Fibroblast of lung (primary cell): ENCODE measurements at places on chromosomes 13 and 19. TPM values are rescaled to one million over a fixed set of nuclear protein-coding genes. Genes with fewer than 3 reads are reported as not detected.

The MEF2B gene
- under 0.01 and 0.33 TPM in 2 replicates for total RNA-seq

The KIR2DL4 gene
- total RNA-seq: not detected in 2 replicates

The TMEM161A gene
- total RNA-seq: 21.1 and 23.8 TPM in 2 replicates

The HOMER3 gene
- 60.1 and 70.2 TPM in 2 replicates for total RNA-seq

The SWSAP1 gene
- total RNA-seq: 0.50 and 0.51 TPM in 2 replicates

The ATP7B gene
- total RNA-seq: 2.6 and 3.3 TPM in 2 replicates

The ICAM4 gene
- 1.8 and 4.1 TPM in 2 replicates for total RNA-seq

The ICAM5 gene
- total RNA-seq: 1.8 and 2.5 TPM in 2 replicates

The C1QTNF9 gene
- under 0.01 TPM in 1 of 2 replicates, not detected in the other for total RNA-seq

DNA sequence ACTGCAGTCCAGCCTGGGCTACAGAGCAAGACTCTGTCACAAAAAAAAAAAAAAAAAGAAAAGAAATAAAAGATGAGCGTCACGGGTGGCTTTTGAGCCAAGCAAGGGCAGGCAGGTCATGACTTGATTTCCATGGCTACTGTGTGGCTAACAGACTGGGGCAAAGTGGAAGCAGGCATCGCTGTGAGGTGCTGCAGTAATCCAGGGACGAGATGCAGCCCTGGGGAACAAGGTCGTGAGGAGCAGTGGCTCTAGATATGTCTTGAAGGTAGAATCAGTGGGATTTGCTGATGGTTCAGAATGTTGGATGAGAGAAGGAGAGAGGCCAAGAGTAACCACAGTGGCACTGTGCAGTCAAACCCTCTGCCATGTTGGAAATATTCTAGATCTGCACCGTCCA, 14.2 kb downstream of the HAS1 start:
- DNase-seq: no peak

- no peak for DNase-seq
Observed at GRCh38 chr19:18788529-18789421, 2.3 kb downstream of the COMP start.

DNA sequence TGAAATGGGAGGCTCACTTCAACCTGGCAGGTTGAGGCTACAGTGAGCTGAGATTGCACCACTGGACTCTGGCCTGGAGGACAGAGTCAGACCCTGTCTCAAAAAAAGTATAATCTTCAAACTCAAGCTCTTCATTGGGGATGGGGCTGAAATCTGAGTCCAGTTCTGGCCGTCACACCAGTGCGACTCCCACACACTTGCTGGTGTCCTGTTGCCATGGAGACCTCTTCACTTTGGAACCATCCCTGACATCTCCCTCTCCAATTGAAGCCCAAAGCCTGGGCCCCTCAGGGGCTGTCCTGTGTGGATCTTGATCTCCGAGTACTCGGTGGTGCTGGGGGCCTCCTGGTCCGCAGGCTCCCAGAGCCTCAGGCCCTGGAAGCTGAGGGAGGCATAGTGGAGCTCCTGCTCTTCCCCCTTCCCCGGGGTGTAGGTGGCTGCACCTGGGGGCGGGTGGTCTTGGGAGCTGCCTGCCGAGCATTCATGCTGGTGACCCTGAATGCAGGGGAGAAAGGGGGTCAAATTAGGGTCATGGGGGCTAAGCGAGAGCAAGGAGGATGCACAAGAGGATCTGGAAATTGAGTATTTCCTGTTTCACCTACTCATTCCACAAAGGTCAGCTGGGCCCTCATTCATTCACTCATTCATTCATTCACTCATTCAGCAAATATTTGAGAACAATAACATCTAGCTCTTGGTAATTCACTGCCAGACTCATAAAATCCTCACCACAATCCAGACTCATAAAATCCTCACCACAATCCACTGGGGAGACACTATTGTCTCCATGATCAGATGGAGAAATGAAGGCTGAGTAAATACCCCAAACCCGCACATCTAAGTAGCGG, 11.0 kb downstream of the SIGLEC11 start:
- no peak for DNase-seq

DNA sequence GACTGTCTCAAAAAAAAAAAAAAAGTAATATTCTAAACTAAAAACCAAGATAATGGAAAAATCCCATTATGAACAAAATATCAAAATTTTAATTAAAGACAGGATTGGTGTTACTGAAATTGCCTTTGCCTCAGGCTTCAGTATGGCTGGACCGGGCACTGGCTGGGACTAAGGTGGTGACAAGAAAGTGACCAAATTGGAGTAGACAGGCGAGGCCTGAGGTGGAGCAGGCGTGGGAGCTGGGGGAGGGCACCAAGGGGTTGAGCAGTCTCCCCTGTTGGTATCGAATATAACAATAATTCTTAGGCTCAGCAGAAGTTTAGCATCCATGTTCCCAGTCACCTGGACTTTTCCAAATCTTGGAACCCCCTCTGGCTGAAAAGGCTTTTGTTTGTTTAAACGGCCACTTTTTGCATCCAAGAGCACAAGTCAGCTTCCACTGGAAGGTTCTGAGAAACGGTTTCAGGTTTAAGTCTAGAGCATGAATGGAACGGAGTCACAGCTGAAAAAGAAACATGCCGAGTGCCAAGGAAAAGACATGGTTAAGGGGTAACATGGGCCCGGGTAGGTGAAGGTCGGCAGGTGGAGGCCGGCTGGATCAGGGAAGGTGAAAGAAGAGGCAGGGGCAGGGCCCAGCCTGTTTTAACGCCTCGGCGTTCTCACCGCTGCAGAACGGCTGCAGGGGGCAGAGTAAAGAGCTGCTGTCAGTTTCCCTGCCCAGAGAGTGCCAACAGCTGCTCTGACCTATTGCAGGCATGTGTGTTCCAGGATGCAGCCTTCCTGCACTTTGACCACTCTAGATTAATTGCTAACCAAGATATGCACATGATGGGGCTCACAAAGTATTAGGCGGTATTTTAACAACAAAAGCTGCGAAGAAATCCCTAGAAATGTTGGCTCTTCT, 104.4 kb downstream of the TM9SF2 start:
- DNase-seq: peak; percentile 13

GRCh38 chr13:113272031-113272430, 25.0 kb upstream of the LAMP1 start:
- no peak for DNase-seq

GRCh38 chr13:32537580-32538142, 934 bp downstream of the N4BP2L2 start:
- peak; percentile 7 for DNase-seq

- no peak for DNase-seq
Observed at GRCh38 chr13:88925954-88926353, 1254.8 kb downstream of the SLITRK5 start.

GRCh38 chr19:8034178-8034525, 18.4 kb upstream of the CCL25 start:
- DNase-seq: no peak

- DNase-seq: peak; percentile 70
Observed at GRCh38 chr19:16222806-16223205, 25.1 kb downstream of the AP1M1 start.

DNA sequence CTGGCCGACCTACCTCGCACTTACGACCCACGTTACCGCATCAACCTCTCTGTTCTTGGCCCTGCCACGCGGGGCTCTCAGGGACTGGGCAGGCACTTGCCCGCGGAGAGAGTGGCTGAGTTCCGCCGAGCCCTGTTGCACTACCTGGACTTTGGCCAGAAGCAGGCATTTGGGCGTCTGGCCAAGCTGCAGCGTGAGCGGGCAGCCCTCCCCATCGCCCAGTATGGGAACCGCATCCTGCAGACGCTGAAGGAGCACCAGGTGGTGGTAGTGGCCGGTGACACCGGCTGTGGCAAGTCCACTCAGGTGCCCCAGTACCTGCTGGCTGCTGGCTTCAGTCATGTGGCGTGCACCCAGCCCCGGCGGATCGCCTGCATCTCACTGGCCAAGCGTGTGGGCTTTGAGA, 4.2 kb downstream of the DHX34 start:
- DNase-seq: no peak

GRCh38 chr13:24065176-24065575, 95.3 kb upstream of the SPATA13 start:
- DNase-seq: no peak

DNA sequence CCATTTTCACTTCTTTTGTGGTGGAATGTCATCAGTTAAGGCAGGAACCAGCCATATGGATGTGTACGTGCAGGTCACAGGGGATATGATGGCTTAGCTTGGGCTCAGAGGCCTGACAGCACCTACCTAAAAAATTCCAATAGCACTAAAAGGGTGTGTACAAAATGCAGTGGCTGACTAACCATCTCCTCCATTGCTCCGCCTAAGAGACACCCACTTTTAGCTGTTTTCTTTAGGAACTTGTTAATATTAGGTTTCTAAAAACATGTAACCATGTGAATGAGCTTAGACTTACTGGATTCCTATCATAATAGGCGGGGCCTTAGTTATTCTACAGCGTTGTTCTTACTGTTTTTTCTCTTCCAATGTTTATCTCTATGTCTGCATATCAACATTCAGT, 25.8 kb downstream of the GP6 start:
- no peak for DNase-seq

- no peak for DNase-seq
Observed at GRCh38 chr13:110413016-110413675, 106.1 kb downstream of the COL4A2 start.

GRCh38 chr13:75764251-75764925, 128.3 kb downstream of the LMO7 start:
- no peak for DNase-seq
